ENCODE measurements at places on chromosomes 16 and 17. TPM values are rescaled to one million over a fixed set of nuclear protein-coding genes. Genes with fewer than 3 reads are reported as not detected.

PSMD11 gene
- 119 TPM for total RNA-seq

MED13 gene
- 39.8 TPM for total RNA-seq

- no peak for DNase-seq
Measured at GRCh38 chr16:89727406-89728120, 6.2 kb downstream of the ZNF276 start.

DNA sequence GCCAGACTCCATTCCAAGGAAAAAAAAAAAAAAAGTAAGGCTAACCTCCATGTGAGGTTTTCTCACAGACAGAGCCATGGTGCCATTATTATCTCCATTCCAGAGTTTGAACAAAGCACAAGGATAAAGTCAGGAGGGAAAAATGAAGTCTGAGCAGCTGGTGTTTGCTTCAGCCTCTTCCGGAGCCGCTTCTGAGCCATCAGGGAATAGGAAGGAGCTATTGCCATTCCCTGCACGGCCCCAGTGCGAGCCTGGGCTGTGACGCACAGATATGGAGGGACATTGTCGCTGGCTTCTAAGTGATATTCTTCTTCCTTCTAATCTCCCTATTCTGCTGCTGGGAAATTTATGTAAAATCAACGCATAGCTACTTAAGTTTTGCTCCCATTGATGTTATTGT, 69.5 kb upstream of the PIRT start:
- DNase-seq = no peak

- DNase-seq = no peak
Measured at GRCh38 chr16:4226251-4227039, 15.4 kb downstream of the SRL start.

DNA sequence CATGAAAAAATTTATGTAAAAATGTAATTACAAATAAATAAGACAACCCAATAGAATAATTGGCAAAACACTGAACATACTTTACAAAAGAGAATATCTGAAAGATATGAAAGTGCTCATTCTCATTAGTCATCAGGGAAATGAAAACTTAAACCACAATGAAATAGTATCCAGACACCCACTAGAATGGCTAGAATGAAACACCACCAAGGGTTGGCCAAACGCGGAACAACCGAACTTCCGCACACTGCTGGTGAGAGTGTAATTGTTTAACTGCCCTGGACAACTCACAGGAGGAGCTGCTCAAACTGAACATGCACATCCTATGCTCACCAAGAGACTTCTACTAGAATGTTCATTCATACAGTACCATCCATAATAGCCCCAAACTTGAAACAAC, 5.8 kb upstream of the ZDHHC7 start:
- no peak for DNase-seq

GRCh38 chr17:1899403-1900000, 69.7 kb downstream of the RPA1 start:
- no peak for DNase-seq

DNA sequence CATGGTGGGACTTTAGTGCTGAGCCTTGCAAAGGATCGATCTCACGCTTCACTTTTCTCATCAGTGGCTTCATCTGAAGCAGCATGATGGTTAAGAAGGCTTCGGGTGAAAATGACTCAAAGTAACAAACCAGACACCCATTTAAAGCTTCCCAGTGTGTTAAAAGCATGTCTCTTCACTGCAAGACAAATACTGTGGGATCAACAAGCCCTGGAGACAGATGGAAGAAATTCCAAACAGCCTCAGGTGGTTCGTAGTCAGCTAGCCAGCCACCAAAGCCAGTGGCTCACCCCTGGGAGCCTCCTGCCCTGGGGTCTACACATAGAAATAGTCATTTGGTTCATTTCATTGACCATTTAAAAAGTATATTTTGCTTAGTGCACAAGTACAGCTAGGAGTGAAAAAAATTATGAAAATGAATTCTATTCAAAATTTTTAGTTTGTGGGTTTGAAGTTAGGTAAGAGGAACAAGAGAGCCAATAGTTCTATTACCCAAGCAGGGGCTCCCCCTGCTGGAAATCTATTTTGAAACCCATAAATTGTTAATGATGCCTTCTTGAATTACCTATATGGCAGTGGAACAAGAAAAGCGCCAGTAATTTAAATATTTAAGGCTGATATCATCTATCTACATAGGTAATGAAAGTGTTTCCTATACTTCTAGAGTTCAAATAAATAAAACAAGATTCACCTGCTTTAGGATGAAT, 51.6 kb downstream of the PMP22 start:
- no peak for DNase-seq

DNA sequence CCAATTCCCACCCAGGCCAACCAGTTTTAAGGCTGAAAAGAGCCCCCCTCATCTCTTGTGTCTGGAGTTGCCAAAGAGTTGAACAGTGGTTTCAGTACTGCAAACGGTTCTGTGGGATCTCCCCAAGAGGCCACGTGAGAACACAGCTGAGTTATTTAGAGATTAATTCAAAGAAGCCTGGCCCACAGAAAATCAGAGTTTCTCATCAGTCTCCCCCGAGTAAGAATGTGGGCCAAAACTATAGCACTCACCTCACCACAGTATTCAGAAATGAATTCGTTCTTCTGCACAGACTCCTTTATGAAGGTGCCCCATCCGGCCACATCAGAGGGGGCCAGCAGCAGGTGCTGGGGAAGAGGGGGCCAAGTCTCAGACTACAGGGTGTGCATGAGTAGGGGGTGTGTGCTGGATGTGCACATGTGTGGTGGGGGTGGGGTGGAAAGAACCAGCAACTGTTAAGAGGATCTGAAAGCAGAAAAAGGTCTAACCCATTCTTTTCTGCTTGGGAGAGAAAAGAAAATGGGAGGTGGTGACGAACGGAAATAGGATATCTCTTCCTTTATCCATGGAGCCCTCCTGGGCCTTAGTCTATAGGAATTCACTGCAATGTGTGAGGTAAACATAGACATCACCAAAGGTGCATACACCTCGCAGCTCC, 22.6 kb downstream of the CNTNAP1 start:
- no peak for DNase-seq

Measured in foreskin keratinocyte (primary cell).